NT2/D1 (cell line): ENCODE measurements at places on chromosomes 4 and X.

- DNase-seq: no peak
Observed at GRCh38 chrX:30874851-30875250, 14.2 kb downstream of the TAB3 start.

GRCh38 chr4:88223516-88223915 lies 60.8 kb downstream of the PPM1K start:
- DNase-seq: no peak

DNA sequence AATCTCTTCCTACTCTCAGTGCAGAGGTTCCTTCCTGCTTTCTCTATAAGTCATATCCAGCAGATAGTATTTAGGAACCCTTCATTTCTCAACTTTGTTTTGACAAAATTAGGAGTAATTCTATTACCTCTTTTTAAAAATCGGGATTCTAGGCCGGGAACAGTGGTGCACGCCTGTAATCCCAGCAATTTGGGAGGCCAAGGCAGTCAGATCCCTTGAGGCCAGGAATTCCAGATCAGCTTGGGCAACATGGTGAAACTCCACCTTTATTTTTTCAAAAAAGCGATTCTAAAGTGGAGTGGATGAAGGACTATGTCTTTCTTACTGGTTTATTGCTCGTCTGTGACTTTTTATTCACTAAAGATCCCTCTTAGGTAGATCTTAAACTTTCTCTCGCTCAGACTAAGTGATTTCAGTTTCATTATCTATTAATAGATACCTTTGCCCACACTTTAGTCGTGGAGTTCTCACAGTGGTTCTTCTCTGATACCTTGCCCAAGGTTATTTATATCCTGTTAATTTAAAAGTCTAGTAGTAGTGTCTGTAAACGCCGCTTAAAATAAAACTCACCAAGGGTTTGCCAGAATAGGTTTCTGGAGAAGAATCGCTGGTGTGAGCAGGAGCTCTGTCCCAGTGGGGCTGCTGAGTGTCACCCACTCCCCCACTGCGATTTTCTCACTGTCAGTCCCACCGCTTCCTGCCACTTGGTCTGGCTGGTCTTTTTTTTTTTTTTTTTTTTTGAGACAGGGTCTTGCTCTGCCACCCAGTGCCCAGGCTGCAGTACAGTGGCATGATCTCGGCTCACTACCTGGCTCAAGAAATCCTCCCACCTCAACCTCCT lies 27.0 kb upstream of the TMEM131L start:
- no peak for DNase-seq

- DNase-seq: peak; percentile 72
Observed at GRCh38 chr4:25441519-25442117, 64.6 kb downstream of the ANAPC4 start.

DNA sequence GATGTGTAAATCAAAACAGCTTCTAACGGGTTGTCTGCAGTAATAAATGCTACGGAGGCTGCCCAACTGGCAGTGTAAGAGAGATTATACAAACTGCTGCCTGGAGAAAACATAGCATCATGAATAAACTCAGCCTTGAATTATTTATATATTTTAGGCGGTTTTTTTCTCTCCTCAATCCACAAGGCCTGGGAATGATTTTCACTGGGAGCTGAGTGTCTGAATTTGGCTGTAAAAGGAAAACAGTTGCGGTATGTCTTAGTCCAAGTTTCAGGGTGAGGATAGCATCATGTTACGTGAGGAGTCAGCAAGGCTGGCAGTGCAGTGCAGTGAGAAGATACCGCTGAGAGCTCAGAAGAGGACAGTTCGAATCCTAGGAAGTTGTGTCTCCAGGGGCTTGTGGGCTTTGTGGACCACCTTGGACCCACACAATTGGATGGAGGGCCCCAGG lies 291.5 kb upstream of the BOD1L1 start:
- no peak for DNase-seq

GRCh38 chr4:48813964-48814363 lies 16.9 kb upstream of the OCIAD1 start:
- DNase-seq: no peak

DNA sequence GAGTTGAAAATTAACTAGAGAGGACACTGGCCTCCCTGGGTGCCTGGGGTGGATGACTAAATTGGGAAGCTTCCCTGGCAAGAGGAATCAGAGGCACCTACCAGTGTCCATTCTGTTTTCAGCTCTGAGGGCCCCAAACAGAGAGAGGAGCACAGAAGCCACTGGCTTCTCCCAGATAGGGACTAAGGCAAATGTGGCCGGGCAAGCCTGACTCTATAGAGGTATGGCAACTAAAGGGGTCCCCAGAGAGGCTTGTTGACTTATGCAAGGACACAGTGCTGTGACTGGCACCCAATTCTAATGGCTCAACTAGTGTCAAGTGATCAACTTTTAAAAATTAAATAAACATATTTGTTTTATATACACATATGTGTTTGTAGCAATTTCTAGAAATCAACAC lies 17.2 kb downstream of the TRPC3 start:
- no peak for DNase-seq

DNA sequence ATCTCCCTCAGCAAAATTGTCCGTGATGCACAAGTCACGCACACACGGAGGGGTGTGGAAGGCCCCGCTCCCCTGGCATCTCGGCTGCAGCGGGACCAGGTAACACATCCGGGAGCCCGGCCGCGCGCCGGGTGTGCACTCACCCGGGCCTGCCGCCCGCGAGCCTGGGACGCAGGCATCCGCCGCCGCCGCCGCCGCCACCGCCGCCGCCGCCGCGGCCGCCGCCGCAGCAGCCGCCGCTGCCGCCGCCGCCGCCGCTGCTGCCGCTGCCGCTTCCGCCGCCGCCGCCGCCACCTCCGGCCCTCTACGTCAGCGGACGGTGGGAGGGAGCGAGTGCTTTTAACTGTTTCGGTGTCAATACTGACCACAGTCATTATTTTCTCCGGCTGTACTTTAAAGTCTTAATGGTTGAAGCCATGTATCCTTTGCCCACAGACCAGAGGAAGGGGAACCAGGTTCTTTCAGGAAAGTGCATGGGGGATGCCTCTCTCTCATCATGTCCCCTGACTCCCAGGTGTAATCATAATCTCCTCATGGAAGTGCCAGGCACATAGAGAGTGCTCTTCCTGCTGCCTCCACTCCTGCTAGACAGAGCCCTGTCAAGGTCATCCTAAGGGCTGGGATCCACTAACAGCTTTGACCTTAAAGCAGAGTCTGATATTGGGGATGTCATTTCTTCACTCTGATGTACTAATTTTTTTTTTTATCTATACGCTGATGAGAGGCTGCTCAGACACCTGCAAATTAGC lies 38.0 kb downstream of the MAGEE2 start:
- DNase-seq: peak; percentile 15

GRCh38 chr4:55378617-55379467 lies 16.9 kb upstream of the TMEM165 start:
- no peak for DNase-seq
